ENCODE measurements at places on chromosomes 5 and 9.

- DNase-seq, result no peak
These were observed 247.1 kb upstream of the ANKRD55 start for GRCh38 chr5:56480078-56480704.

DNA sequence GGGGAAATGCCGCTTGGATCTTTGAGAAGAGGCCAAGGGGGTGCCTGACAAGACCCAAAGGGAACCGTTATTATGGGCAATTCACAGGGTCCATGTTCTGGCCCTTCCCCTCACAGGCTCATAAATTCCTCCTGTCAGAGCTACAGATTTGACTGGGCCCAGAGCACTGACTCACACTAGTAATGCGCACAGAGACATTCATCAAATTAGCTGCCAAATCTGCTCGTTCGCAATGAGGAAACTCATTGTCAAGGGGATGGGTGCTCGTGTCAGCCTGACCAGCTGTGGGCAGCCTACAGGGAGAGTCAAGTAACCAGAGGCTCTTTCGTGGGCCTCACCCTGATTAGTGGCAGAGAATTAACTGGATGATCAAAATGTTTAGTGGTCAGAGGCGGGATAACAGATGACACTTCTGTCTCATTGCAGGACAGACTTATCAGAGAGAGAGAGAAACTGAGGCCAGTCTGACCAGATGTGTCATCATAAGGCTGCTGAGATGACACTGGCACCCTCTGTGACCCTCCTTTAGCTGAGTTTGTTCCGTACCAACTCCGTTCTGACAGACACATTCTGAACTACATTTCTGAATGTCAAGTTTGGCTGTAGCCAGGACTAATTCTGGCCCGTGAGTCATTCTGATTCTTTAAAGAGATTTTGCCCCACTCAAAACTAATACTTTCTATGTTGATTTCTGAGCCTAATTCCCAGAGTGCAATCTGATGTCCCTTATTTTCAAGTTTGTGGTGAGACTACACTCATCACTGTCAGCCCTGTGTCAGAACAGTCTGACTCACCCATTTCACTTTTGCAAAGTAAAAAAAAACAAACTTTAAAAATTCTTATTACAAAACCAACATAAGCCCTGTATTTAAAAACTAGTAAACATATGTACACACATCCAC is 377.1 kb downstream of the ACTL7B start:
- DNase-seq, result no peak

DNA sequence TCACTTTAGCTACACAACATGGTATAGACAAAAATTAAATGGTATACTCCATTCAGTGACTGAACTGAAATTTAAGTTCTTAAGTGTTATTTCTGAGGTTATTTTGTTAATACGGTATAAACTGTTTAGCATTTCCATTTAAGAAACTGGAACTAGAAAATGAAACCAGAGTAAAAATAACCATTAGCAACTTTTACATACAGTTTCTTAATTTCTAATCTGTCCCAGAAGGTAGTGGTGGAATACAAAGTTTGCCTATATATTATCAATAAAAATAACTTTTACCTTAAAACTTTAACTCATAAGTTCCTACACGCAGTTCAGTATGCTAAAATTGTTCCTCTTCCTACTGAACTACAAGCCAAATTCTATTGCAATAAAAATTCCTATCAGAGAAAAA is 10.3 kb downstream of the GOLPH3 start:
- DNase-seq, result no peak

GRCh38 chr9:74554751-74555419 is 57.8 kb downstream of the RORB start:
- DNase-seq, result no peak

DNA sequence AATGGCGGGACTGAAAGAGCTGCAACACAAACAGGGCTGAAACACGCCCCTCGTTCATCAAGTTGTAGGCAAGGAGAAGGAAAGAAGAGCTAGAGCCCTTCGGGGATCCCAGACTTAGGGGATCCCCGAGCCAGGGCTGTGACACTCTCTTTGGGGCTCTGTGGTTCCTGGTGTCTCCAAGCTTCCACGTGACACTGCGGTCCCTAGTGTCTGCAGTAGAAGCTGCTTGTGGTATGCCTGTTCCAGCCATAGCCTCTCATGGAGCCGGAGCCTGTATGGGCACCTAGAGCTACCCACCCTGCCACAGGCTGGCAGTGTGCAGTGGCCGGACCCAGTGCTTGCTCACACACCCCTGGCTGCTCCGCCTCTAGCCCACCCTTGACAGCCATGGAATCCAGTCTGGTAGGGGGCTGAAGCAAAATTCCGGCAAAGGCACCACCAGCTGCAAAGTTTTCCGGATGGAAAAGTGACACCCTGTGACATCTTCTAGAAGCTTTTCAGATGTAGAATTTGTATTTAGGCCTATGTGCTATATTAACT is 1439.6 kb upstream of the ACO1 start:
- no peak for DNase-seq

- no peak for DNase-seq
These were observed 141.3 kb downstream of the PSAT1 start for GRCh38 chr9:78438211-78438610.

- DNase-seq, result no peak
These were observed 41.7 kb upstream of the DENND4C start for GRCh38 chr9:19188771-19189170.

DNA sequence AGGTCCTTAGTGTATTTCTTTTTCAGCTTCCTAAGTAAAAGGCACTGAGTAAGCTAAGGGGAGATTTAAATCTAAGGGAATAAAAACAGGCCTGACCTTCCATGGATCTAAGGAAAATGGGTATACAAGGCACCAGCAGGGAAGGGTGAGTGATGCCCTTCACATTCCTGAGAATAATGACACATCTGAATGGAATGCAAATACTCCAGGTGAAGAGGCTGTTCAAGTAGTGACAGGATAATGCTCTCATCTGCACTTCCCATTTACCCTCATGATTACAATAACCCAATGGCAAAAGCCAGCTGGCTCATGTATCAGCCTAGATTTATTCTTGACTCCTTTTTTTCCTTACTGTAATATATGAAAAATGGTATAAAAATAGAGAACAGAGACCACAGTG is 216.2 kb upstream of the ACTBL2 start:
- DNase-seq, result no peak

- no peak for DNase-seq
These were observed at the start of gene ZNF474 for GRCh38 chr5:122129306-122129705. ZNF474 (plus strand) TSS chr5:122129546; CDS start chr5:122151991, 22,445 bp downstream.

- no peak for DNase-seq
These were observed 31.6 kb upstream of the PITX1 start for GRCh38 chr5:135065306-135066265.

DNA sequence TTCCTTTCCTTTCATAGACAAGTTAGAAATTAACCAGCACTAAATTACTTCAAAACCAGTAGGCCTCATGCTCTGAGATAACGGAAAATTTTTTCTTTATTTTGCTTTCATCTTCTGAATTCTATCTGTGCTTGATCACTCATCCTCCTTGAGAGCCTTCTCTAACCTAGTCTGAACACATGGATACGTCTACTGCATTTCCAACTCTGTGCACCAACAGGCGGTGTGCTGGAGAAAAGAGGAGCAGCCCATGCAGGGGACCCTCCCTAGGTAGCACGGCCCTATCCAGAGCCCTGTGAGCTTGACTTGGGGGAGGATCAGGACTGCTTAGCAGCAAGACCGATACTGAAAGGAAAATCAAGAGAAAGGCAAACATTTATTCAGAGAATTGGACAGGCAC is 149.8 kb downstream of the AUH start:
- no peak for DNase-seq

DNA sequence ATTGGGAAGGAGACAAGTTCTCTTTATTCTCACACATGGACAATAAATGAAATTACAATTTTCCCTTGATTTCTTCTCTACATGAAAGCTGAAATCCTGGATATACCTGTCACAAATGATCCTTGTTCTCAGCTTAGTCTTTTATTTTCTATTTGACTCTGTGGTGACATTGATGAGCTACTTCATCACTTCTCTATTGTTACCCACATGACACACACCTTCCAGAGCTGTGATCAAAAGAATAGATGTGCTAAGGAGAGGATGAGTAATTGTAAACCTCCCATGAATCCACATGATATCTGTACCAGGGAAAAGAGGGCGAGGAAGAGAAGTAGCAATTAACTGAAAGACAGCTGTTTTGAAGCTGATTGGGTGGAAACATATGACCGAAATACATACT is 102.0 kb downstream of the CAVIN4 start:
- DNase-seq, result no peak

- no peak for DNase-seq
These were observed 30.7 kb upstream of the ERAP1 start for GRCh38 chr5:96838201-96839070.

DNA sequence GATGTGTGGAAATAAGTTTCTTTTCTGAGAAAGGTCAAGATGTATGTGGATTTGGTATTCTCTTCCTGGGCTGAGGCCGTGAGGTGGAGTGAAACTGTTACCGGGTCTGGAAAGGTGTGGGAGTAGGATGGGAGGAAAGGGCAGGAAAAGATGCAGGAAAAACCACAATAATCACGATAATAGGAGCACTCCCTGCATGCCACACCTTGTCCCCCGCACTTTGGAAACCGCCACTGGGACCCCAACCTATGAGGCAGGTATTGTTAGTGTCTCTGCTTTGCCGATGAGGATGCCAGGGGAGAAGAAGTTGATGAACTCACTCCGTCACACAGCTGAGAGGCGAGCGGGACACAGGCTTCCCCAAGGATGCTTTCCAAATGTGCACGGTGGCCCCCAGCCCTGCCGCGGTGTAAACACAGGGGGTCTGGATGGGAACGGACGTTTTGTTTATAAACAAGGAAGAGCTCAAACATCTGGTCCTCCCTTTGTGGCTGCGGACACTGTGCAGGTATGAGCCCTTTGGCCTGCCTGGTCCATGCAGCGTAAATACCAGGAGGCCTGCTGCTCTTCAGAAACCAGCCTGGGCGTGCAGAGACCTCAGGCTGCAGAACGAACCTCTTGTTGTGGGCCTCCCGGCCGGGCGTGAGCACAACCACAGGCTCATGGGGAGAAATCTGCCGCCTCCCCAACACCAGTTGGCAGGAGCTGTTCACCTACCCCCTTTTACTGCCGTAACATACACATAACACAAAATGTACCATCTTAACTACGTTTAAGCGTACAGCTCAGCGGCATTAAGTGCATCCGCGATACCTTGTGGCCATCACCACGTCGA is 126.7 kb downstream of the COL23A1 start:
- DNase-seq, result no peak

- DNase-seq, result no peak
These were observed 167.0 kb upstream of the CDKN2B start for GRCh38 chr9:22175972-22176545.

DNA sequence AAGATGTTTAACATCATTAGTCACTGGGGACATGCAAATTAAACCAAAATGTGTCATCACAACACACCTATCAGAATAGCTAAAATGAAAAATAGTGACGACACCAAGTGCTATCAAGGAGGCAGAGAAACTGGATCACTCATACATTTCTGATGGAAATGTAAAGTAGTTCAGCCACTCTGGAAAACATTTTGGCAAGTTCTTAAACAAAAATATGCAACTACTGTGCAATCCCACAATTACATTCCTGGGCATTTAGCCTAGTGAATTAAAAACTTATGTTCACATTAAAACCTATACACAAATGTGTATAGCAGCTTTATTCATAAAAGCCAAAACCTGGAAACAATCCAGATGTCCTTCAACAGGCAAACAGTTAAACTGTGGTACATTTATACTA is 53.1 kb downstream of the SVEP1 start:
- no peak for DNase-seq

- no peak for DNase-seq
These were observed 174.0 kb downstream of the HMHB1 start for GRCh38 chr5:143985832-143986515.

DNA sequence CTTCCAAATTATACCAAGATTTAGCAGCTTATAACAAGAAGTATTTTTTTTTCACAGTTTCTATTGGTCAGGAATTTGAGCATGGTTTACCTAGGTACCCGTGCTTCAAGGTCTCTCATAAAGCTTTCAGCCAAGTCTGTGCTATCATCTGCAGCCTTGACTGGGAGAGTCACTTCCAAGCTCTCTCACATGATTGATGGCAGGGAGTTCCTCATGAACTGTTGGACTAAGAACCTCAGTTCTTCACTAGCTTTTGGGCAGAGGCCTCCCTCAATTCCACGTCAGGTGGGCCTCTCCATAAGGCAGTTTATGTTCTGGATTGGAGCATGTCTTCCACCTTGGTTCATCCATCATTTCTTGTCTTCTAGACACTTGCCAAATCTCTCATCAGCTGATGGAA is 39.9 kb upstream of the APC start:
- DNase-seq, result no peak
